Mesothelial cell of epicardium (in vitro differentiated cells): ENCODE measurements at places on chromosomes 16 and 17.

GRCh38 chr17:81563861-81564586 lies 11.9 kb upstream of the FAAP100 start:
- H3K4me3 ChIP-seq, result no peak overlapping the region
- no peaks in the 10 kb centered on the region for H3K27me3 ChIP-seq
- DNase-seq, result no peak
- H3K4me1 ChIP-seq, result peaks cover 36% of the 10 kb centered on the region
- no peak overlapping the region for H3K27ac ChIP-seq

GRCh38 chr17:31832746-31833145 lies 26.3 kb downstream of the COPRS start:
- no peak for DNase-seq
- H3K36me3 ChIP-seq, result no peaks in the 10 kb centered on the region
- peaks cover 3% of the 10 kb centered on the region for H3K27me3 ChIP-seq

- H3K27me3 ChIP-seq, result peaks cover 36% of the 10 kb centered on the region
- H3K36me3 ChIP-seq, result no peaks in the 10 kb centered on the region
- no peak for DNase-seq
- no peak within 1 kb of the TSS for H3K27ac ChIP-seq
Measured at GRCh38 chr17:27800522-27800921, at the start of gene NOS2. NOS2 (minus strand) TSS chr17:27800529; CDS start chr17:27798809, 1,720 bp downstream.

GRCh38 chr16:4231367-4231766 lies 10.5 kb downstream of the SRL start:
- no peaks in the 10 kb centered on the region for H3K36me3 ChIP-seq
- no peak for DNase-seq
- peaks cover 2% of the 10 kb centered on the region for H3K27me3 ChIP-seq
- no peak overlapping the region for H3K27ac ChIP-seq
- no peak overlapping the region for H3K4me3 ChIP-seq
